ENCODE measurements at places on chromosomes 5 and 9.

GRCh38 chr9:4886698-4887097 lies 94.0 kb downstream of the RCL1 start:
- peak; percentile 20 for DNase-seq

GRCh38 chr9:136807281-136808074 lies at the start of gene RABL6:
Gene RABL6, plus strand, starts transcription at chr9:136807948. Its CDS starts 249 bp downstream, at chr9:136808197.
- peak; percentile 75 for DNase-seq

GRCh38 chr5:73117088-73117740 lies 3.2 kb upstream of the TMEM171 start:
- no peak for DNase-seq

DNA sequence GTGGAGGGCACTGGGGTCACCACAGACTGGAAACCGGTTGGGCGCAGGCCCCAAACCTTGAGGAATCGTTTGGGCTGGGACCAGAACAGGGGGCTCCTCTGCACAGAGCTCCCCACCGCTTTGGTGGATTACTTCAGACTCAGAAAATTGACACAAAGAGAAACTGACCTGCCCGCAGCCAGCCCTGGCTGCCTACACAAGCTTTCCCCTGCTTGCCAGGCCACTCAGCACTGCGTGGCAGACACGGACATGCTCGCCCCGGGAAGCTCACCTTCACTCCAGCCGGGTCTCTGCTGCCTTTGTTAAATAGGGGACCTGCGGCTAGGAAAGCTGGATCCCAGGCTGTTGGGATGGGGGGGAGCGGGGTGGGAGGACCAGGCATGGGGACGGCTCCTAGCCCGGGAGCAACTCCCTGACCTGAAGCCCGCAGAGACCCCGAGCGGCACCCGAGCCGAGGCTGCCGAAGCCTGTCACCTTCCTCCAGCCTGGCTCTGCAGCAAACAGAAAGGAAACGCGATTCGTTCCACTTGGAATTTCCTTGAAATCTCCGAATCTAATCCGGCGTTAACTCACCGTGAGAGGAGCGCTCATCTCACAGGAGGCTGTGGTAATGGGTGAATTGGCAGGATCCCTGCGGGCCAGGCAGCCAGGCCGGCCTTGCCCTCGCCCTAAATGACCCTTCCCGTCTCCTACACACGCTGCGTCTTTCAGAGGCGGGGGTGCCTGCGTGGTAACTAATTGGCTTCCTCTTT lies 8.8 kb downstream of the PAX5 start:
- DNase-seq: no peak

GRCh38 chr9:136617746-136618579 lies 44.8 kb upstream of the EGFL7 start:
- DNase-seq: no peak

- no peak for DNase-seq
These were observed 7.9 kb downstream of the MTRR start for GRCh38 chr5:7876867-7877266.

- no peak for DNase-seq
These were observed 68.2 kb upstream of the RAD23B start for GRCh38 chr9:107214915-107215314.

- DNase-seq: no peak
These were observed 27.0 kb downstream of the GRIN3A start for GRCh38 chr9:101711330-101711941.

- DNase-seq: no peak
These were observed 70.1 kb upstream of the MEF2C start for GRCh38 chr5:88952996-88953643.

DNA sequence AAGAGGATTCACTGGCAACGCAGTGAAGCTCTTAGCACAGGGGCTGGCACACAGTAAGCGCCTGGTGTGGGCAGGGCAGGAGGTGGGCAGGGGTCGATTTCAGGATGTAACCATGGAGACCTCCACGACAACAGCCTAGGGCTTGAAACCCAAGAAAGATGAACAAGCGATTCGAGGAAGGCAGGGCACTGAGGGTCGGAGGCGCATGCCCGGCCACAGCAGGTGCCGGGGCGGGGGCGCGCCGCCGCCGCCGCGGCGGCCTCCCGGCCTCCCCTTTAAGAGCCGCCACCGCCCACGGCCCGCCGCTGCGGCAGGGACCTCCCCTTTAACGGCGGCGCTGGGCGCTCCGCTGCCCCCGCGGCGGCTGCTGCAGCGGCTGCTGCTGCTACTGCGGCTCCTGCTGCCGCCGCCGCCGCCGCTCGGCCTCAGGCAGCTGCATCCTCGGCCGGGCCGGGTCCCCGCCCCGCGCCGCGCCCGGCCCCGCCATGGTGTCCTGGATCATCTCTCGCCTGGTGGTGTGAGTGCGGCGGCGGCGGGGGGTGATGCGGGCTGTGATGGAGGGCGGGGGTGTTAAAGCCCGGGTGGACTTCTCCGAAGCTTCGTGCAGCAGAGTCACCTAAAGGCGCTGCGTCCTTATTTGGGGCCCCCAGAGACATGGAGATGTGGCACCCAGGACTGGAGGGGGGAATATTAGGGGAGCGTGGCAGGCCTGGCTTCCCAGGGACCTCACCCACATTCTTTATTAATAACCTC lies at the start of gene REEP2:
REEP2 (plus strand) TSS at position 334 of the 753 bp plus-strand sequence; CDS start at position 486, 152 bp downstream.
- DNase-seq: peak; percentile 55

GRCh38 chr9:111052791-111053190 lies 14.5 kb upstream of the LPAR1 start:
- DNase-seq: no peak

GRCh38 chr9:14061936-14062585 lies 251.9 kb downstream of the NFIB start:
- DNase-seq: no peak

DNA sequence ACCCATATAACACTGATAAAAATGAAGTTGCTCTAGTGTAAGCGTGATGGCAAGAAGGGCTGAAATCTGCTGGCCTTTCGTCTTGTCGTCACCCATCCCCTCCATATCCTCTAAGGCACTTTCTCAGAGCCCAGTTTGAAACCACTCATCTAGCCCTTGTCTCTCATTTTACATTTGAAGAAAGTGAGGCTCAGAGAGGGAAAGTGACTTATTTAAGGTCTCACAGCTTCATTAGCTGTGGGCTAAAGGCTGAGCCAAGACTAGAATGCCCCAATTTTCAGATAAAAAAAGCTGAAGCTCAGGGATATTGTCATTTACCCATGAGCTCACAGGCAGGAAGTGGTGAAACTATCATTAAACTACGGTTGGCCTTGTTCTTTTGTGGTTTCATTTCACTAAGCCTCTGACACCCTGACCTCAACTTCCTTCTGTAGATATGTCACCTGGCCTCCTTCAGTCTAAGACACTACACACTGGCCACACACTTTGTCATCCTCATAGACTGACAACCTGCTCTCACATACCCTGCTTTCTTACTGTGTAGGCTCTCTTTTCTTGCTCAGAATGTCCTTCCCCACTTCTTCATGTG lies 176.7 kb upstream of the DMAC1 start:
- DNase-seq: peak; percentile 58

GRCh38 chr9:13263511-13263910 lies 16.0 kb downstream of the MPDZ start:
- DNase-seq: no peak

DNA sequence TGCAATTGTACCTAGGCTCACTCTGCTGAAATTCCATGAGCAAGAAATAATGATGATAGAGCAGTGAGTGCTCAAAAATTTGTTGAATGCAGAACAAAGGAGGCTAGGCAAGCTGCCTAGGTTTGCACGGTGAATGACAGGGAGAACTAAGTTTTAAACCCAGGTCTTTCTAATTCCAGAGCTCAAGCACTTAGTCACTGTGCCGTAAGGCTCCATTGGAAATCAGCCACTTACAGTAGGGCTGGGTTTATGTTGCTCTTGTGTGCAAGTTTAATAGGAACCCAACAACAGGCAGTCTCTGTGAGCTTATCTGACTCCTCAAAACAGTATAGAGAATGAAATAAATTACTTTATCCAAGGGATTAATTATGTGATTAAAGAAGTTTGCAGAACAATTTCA lies 147.0 kb downstream of the CSNK1G3 start:
- no peak for DNase-seq

GRCh38 chr9:128349772-128350171 lies 9.4 kb downstream of the SLC27A4 start:
- DNase-seq: no peak

GRCh38 chr9:133787754-133788025 lies 49.5 kb upstream of the SARDH start:
- peak; percentile 33 for DNase-seq

DNA sequence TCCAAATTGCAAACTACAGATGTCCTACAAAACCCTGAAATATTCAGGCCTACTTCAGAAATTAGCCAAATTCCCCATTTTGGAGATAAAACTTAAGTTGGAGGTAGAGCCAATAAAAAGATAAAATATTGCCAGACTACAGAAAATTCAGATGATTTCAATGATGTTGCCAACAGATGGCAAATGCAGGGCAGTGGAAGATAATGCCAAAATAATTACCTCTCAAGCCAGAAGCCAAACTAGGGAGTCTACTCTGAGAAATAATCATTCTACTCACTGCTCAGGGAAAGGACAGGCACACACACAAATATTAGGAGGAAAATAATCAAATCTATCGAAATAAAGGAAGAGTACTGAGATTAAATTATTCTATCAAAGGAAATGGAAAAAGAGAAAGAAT lies 347.5 kb upstream of the CCNG1 start:
- no peak for DNase-seq

DNA sequence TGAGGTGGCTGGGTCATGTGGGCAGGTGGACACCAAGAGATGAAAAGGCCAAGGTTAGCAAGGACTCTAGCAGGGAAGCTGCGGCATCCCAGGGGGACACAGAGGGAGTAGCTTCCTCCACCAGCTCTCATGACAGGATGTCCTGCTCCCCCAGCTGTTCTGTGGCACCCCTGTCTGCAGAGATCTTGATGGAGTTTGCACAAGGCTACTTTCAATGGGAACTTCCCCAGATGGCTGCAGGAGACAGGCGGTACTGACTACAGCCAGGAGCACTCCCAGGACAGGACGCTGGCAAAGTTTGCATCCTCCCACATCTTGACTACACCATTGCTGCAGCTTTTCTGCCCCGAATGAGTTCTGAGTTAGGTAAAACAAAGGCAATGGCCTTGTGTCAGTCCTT lies 312.8 kb downstream of the TLE4 start:
- no peak for DNase-seq

DNA sequence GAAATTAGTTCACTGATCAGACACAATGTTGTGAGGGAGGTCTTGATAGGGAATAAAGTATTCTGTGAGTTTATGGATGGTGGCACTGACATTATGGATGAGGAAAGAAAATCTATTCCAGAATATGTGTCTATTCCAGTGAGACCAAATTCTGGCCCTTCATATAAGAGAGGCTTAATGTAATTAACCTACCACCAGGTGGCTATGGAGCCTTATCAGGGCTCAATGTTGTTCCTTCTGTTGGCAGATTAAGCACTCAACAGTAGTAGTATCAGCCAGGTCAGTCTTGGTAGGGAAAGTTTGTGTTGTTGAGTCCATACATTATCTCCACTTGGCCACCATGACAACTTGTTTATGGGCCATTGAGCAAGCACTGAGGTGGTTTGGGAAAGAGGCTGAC lies 41.7 kb upstream of the BARX1 start:
- no peak for DNase-seq

GRCh38 chr5:66981266-66982055 lies 215.1 kb downstream of the CD180 start:
- no peak for DNase-seq

DNA sequence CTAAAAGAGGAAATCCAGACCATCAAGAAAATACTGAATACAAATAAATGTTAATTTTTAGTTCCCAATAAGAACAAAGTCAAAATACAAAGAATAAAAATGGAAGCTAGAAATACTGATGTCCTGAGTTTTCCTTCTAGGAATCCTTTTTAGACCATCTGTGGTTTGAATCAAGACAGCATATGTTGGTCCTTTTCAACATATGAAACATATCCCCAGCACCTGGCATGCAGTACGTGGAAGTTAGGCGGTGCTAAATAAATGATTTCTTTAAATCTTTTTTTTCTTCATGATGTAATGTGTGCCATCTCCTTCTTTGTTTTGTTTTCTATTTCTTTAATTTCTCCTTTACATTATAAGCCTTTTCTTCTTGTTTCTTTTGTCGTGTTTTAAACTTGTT lies 34.0 kb downstream of the KIAA1958 start:
- no peak for DNase-seq

GRCh38 chr9:16455842-16456241 lies 414.6 kb downstream of the BNC2 start:
- DNase-seq: no peak

DNA sequence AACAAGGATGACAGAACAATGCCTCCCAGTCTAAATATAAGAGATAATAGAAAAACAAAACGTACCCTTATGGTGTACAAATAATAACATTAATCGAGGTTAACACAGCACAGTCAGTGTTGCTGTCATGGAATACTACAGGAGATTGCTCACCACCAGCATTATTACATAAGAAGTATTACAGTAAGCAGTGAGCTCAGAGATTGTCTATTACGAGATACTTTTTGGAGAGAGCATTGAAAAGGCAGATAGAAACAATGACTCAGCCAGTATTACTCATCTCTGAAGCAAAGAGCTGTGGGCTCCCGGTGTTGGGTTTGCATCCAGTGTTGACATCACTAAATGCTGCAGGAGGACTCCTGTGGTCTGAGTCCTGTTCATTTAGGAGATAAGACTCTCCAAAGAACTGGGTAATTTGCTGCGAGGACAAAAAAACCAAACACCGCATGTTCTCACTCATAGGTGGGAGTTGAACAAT lies 191.9 kb upstream of the SEMA6A start:
- no peak for DNase-seq

- no peak for DNase-seq
These were observed 14.3 kb downstream of the IL5 start for GRCh38 chr5:132528866-132529634.

All from stimulated activated naive B cell treated with anti-CD40 and anti-IgM and Interleukin-4, amounts not matched to agents 10 μg/mL and 1 μg/mL and 100 μg/mL, for 72 hours (primary cell).